T-helper 17 cell (primary cell): ENCODE measurements at places on chromosomes 5 and 9. TPM values are rescaled to one million over a fixed set of nuclear protein-coding genes. Genes with fewer than 3 reads are reported as not detected.
A peak's percentile ranks its signal among the peaks of the same experiment; 100 is the strongest.

The PCDHAC2 gene
- not detected for total RNA-seq

The PCDHGA11 gene
- total RNA-seq: not detected

DNA sequence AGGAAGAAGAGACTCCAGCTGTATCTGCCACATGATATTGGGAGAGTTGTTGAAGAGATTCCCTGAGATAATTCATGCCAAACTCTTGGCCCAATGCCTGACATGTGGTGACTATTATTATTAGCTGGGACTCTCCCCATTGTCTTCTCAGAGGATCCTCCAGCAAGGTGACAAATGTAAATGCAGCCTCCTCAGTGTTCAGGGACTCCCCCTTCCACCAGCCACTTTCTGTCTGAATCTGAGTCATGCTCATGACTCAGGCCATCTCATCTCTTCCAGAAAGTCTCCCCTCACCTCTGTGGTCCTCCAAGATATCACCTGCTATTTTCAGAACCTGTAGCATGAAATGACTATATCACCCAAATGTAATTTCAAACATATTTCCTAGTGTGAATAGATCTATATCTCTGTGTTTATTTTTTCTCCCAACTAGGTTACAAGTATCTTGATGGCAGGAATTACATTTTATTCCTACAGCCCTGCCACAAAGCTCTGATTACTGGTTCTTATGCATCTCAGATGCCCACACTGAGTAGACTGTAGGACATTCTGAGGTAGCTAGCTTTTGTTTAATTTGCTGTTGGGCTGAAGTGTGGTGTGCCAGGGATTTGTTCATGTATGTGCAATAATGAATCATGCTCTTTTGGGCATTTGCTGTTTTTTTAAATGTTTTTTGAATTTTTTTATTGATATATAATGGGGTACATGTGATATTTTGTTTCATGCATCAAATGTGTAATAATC is 126.6 kb upstream of the IL12B start:
- DNase-seq: no peak
- H3K36me3 ChIP-seq: peaks cover 2% of the 10 kb centered on the region
- no peak overlapping the region for H3K27ac ChIP-seq
- H3K4me3 ChIP-seq: no peak overlapping the region
- peaks cover 17% of the 10 kb centered on the region for H3K4me1 ChIP-seq

GRCh38 chr9:99368341-99369326 is 146.6 kb downstream of the SEC61B start:
- peaks cover 15% of the 10 kb centered on the region for H3K36me3 ChIP-seq
- peaks cover 67% of the 10 kb centered on the region for H3K27me3 ChIP-seq
- peak overlapping the region; percentile 82 for H3K4me3 ChIP-seq
- no peak overlapping the region for H3K27ac ChIP-seq

- no peak for DNase-seq
- no peaks in the 10 kb centered on the region for H3K4me1 ChIP-seq
- no peak overlapping the region for H3K27ac ChIP-seq
- peaks cover 32% of the 10 kb centered on the region for H3K27me3 ChIP-seq
These were observed 93.5 kb upstream of the TNPO1 start for GRCh38 chr5:72722792-72723452.
